NCI-H446 (cell line): ENCODE measurements at places on chromosomes 1 and 21.

DNA sequence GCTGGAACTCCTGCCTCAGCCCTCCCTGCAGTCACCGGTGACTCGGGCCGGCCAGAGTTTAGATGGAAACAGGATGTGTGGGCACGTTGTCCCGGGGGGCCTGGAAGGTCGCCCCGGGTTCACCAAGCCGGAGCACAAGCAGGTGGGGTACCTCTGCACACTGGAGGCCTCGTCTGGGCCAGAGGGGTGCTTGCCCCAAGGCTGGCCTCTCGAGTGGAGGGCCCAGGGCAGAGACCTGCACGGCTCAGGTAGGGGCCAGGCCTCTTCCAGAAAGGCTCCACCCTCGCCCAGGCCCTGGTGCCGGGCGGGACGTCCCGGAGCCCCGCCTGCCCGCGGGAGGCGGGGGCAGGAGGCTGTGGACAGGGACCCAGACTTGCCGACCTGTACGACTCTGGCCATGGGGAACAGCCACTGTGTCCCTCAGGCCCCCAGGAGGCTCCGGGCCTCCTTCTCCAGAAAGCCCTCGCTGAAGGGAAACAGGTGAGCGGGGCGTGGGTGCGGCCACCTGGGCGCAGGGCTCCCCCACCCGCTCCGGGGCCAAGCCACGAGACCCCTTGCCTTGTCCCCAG is at the start of gene PLEKHN1:
TSS of gene PLEKHN1 (plus strand) at position 348 of the 569 bp plus-strand sequence. CDS start at position 398, 50 bp downstream.
- no peak for DNase-seq

DNA sequence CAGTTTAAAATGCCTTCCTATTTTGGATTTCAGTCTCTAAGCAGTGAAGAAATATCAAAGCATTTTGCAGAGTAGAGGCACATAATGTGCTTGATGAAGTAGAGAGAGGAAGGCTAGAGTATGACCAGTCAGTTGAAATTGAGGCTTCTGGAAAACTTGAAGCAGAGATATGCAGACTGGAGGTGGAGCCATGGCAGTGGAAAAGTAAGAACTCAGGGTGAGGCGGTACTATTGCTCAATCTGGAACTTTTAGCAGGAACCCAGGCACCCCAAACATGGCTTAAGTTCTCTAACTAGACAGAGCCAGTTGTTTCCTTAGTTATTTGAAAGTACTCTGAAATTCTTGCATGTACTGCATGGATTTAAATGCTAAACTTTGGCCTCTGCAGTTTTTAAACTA is 288.6 kb downstream of the HHAT start:
- DNase-seq: no peak

- DNase-seq: no peak
Measured at GRCh38 chr21:14414932-14415508, 32.1 kb upstream of the HSPA13 start.

DNA sequence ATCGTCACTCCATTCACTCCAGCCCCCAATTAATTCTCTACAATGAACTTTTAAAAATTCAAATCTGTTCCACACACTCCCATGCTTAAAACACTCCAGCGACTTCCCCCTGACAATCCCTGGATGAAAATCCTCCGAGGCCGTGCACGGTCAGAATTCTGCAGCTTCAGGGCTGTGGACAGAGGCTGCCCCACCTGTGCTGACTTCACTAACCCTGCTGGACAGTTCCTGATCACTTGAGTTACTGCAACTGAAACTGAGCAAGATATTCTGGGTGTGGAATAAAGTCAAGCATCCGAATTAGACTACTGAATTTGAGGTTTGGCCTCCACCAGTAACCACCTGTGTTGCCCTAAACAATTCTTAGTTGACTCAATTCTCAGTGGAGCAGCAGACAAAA is 1.0 kb upstream of the JAK1 start:
- no peak for DNase-seq

DNA sequence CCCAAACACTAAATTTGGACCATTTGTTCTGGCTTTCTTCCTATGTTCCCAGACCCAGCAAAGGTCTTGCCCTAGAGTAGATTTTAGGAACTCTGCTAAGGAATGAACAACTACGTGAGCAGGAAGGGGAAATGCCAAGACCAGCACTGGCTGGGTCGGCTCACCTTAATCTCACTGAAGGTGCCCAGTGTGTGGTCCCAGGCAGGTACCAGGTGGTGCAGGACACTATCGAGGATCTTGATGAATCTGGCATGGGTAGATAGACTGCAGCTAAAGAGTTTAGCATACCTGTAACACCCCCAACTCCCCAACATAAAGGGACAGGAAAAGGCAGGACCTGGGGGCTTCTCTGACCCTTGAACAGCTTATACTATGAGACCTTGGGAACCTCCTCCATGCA is 3.0 kb downstream of the HECTD3 start:
- no peak for DNase-seq

DNA sequence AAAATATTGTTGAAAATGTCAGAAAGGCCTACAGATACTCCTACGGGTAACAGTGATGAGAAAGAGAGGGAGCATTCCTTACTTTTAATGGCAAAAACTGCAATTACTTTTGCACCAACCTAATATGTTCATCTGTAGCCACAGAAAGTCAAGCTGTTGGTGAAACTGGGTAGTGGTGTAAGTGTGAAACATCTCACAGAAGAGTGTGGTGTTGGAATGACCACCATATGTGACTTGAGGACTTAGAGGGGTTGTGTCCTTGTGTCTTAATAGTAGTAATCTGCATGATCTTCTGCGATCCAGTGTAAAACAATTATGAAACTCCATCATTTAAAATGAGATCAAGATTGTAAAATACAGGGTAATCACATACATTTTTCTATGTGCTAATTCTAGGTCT is 320.7 kb downstream of the ADGRL2 start:
- DNase-seq: no peak

DNA sequence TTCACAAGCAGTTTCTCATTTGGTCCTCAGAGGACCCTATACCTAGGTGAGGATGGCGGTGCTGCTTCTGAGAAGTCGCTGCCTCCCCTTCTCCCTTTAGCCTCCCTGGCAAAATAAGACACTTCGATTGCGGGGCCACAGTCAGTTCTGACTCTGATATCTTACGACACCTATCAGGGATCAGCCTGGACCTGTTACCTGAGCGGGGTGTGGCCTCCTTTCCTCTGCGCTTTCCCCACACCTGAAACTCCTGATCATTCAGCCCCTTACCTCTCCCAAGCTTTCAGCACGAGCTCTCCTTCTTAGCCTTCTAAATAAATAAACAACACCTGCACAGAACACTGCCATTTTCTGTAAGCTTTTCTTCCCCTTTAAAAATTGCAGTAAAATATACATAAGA is 24.6 kb upstream of the GPR137B start:
- no peak for DNase-seq

GRCh38 chr1:40183055-40183710 is 22.0 kb downstream of the RLF start:
- DNase-seq: peak; percentile 25

DNA sequence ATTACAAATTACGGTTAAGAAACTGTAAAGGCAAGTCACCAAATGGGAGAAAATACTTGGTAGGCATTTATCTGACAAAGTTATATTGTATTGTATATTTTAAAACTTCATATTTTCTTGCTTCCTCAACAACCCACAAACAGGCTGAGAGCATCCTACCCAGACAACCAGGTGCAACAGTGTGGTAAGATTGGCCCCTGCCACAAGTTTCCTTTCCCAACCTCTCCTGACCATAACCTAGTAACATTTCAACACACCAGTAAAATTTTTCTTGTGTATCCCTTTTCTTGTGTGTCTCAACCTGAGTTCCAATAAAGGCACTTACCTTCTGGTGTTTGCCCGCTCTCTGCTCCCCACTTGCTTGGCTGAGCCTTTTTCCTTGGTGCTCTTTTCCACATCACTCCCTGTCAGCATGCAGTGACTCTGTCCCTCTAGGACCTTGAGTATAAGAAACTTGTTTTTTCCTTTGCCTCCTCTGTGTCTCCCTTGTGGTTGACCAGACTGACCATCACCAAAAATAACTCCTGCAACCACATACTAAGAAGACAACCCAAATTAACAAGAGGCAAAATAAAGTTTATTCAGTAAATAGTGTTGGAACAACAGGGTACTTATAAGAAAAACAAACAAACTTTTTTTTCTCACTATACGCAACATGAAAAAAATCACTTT is 40.9 kb downstream of the FCRL3 start:
- no peak for DNase-seq

- DNase-seq: no peak
Measured at GRCh38 chr1:86502721-86503405, 34.1 kb downstream of the CLCA1 start.

DNA sequence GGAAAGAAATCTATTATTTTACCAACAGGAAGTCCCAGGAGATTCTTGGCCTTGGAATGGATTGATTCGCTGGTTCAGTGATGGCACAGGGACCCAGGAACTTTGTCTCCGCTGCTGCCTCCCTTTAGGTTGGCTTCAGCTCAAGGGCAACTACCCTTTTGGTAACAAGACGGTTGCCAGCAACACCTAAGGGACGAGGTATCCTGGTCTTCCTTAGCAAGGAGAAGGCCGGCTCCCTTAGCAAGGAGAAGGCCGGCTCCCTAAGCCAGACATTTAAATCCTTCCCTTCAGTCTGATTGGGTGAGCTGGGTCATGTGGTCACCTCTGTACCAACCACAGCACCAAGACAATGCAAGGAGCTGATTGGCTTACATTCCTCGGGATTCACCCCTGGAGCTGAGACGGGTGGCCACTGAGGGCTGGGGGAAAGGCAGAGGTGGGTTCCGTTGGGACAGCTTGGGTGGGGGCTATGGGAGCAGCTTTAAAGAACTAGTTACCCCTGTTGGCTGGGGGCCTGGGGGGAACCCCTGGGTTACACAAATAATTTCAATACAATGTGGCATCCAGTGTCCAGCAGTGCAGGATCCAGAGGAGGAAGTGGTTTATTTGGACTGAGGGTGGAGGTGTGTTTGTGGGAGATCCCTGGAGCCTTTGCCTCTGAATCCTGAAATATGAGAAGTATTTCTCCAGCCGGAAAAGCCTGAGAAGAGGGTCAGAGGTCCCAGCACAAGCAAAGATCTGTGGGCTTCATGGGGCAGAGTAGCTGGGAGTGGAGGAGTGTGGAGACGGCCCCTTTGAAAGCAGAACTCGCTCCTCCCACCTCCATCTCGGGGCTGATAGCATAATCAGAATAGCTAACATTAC is 20.7 kb upstream of the CLIC4 start:
- no peak for DNase-seq

GRCh38 chr1:150543500-150544143 is 5.6 kb upstream of the ADAMTSL4 start:
- no peak for DNase-seq

DNA sequence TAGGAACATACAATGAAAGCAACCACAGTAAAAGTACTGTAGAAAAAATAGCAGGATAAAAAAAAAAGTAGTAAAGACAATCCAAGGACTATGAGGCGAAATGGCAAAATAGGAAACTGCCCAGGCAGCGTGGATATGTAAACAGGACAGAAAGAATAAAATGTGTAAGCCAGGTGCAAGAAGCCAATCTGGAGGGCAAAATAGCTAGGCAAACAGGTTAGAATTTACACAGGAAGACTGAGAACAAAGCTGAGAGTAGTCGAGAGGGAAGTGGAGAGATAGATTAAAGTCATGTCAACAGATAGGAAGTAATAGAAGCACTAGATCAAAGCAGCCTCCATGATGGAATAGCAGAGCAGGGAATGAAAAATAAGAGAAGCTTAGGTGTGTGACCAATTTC is 124.2 kb upstream of the B3GALT2 start:
- no peak for DNase-seq

DNA sequence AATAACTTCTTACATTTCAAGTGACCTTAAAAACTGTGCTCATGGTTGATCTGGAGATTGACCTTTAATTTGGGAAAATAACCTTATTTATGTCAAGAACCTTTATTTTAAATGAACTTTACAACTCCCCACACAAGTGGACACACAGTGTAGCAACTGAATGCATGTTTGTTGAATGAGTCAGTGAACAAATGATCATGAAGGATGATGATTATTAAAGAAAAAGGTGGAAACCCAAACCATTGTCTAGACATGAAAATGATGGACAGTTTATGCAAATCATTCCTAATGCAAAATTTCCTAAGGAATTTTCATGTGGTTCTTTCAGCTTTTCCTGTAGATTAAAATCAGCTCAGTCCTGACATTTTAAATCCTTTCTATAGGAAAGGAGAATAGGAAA is 439.8 kb upstream of the RUNX1 start:
- DNase-seq: no peak

DNA sequence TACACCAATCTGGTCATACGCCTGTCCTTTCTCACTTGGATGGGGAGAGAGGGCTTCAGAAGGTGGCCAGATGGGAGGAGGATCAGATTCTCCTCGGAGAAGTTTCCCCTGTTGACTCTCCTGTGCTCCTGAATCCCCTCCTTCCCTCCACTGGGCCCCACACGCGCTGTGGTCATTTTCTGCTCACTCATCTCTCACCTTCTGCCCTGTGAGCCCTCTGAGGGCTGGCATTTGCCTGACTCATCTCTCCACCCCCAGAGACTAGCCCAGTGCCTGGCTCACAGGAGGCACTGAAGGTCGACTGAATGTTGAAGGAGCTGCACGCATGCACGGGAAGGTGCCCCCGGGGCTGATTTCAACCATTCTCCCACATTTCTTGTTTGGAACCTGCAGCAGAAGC is 14.2 kb downstream of the ABCA4 start:
- no peak for DNase-seq

DNA sequence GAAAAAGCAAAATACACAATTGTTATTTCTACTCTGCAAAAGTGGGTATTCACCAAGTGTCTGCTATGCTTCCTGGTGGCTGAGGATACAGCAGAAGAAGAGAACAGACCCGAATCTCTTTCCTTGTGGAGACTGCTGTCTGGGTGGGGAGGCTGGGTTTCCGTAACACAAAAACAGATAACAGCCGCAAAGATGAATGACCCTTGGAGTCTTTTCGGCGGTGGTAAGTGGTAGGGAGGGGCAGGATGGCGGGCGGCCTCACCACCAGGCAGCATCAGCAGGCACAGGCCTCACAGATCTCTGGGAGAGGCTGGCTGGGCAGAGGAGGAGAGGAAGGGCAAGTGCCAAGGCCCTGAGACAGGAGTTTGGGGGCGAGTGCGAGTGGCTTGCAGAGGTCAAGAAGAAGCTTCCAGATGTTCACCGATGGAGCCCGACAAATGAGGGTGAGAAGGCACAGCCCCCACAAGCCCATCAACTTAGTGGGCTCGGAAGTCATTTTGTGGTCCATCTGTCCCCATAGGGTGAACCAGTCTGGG is 164.2 kb downstream of the RHOU start:
- DNase-seq: no peak

GRCh38 chr1:18893120-18893519 is 9.2 kb downstream of the ALDH4A1 start:
- no peak for DNase-seq

GRCh38 chr1:10678402-10678801 is 118.0 kb downstream of the CASZ1 start:
- DNase-seq: no peak

DNA sequence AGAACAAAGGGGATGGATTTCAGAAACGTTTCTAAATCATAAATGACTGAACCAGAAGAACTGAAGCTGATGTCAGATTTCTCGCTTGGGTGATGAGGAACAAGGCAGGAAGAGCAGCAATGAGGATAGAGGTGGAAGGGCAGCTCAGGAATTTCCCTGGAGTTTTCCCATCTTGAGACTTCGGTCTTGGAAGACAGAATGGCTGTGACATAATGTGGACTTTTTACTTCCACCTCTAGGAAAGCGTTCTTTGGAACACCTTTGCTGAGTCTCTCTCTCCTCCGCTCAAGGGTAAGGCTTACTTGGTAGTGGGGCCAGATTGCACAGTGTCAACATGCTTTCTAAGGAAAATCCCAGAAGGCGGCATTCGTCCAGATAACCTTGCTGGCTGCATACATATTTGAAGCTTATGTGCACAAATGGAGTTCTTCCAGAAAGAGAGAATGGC is 36.6 kb downstream of the DEGS1 start:
- DNase-seq: no peak

- DNase-seq: no peak
Measured at GRCh38 chr1:29057700-29058099, 66.0 kb downstream of the TMEM200B start.

GRCh38 chr1:30447701-30448100 is 275.7 kb downstream of the MATN1 start:
- no peak for DNase-seq
